ENCODE measurements at places on chromosomes 2 and 18.

GRCh38 chr2:177059293-177059692 is 153.3 kb upstream of the HNRNPA3 start:
- no peak for DNase-seq

DNA sequence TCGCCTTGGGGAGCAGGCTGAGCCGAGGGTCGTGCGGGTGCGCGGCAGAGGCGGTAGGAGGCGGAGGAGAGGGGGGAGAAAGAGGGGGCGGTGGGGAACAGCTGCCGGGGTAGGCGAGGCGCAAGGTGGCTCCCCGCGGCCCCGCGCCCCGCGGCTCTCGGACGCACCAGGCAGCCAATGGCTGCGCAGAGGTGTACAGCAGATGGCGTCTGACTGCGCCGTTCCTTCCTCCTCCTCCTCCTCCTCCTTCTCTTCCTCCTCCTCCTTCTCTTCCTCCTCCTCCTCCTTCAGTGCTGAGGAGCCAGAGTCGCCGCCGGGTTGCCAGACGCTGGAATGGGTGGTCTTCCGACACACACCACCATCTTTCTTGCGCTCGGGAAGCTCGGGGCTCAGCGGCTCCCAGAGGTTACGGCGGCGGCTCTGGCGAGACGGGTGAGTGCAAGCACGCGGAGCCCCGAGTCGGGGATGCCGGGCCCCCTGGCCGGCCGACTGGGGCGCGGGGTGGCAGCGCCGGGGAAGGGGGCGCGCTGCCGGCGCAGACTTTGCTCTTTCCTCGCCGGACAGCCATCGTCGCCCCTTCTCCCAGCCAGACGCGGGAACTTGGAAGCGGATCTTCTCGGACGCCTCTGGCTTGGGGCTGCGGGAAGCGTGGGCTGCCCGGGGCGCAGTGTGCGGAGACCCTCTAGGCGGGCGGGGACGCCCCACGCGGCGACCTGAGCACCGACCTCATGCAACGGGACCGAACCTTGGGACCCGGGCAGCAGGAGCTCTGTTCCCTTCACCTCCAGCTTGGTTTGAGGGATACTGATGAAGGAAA is at the start of gene THSD7B:
Gene THSD7B, plus strand, starts transcription at position 290 of the 817 bp plus-strand sequence. CDS start 116,634 bp downstream, outside the sequence.
- no peak for DNase-seq

GRCh38 chr18:46130061-46130460 is 25.9 kb downstream of the HAUS1 start:
- DNase-seq, result no peak

GRCh38 chr2:79830501-79830900 is 317.6 kb downstream of the CTNNA2 start:
- DNase-seq, result no peak

DNA sequence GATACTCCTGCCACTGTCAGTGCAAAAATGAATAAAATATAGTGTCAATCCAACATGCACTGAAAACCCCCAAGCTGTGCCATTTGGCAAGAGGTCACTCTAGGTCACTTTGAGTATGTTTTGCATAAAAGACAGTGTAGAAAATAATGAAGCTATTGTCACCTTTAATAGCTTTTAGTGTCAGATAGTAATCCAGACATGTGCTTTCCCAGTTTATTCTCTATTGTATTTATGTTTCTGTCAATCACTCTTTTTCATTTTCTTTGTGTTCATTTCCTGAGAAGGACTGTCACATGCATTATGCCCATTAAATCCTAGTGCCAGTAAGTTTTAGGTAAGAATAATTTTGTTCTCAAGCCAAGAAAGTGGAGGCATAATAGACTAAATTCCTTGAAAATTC is 1073.9 kb upstream of the CDH2 start:
- DNase-seq, result no peak

DNA sequence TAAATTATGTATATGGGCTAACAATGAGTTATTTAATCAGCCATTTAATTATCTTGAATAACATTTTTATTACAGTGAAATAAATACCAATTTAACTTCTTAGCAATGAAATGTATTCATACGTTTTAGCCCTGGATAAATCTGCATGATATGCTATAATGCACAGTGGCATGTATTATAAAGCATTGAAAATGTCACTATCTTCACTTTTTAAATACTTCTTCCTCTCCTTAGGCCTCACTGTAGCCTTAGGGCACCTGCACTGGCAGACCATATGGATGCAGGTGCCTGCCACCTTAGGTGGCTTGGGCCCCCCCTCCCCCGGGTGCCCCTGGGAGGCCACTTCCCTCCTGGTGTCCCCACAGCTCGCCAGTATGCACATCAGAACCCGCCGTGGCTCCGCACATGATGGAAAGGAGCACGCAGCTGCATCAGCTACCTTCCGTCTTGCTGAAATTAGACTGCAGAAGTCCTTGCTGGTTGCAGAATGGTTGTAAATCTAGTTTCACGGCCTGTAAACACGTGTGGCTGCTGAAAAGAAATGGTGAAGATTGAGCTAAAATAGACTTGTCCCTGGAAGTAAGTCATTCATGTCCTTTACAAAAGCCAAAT is 56.7 kb downstream of the ADI1 start:
- DNase-seq, result no peak

DNA sequence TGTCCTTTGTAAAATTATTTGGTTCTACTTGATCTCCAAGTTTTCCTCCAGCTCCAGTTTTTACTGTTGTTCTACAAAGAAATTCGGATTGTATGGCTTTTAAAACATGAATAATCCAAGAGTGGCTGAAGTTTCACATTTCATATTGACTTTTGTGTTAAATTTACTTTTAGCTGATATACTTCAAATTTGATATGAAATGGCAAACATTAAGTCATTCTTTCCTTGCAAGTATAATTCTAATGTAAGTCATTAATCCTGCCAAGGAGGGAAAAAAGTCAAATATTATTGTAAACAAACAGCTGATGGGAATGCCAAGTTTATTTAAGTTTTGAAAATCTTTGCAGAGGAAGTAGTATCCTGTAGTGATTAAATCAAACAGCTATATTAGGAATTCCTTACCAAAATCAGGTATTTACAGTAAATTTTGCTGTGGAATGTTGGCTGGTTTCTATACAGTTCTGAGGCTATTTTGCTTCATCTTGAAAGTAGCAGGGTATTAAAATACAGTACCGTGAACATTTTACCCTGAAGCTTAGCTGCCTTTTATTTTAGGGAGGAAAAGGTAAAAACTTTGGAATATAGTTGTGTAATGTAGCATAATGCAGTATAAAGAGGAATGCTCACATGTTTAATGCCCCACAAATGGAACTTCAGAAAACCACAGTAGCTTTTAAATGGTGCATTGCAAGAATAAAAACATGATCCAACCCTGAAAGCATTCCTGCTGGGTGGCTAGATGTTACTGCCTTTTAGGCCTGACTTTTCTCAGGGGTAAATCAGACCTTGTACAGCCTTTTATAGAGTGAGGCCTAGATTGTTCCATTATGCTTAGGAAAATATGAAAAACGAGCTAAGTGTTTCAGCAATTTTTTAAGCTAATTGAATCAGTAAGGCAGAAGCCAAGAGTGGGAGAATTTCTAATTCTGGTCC is 62.7 kb upstream of the NT5C1B start:
- no peak for DNase-seq

DNA sequence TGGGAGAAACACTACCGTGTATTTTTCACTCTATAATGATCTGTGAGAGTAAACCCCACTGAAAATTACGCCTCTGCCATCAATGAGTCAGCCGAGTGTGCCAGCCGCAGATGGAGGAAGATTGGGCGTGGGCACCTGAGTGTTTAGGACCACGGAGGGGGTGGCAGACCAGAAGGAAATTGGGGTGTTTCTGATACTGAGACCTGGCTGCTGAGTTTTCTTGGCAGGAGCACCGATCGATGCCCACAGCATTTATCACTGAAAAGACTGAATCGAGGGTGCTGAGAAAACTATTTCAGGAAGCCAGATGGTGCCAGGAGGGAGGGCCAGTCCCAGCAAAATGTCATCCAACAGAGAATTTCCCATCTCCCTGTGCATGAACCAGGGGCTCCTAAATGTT is 91.9 kb upstream of the TPO start:
- DNase-seq, result no peak

DNA sequence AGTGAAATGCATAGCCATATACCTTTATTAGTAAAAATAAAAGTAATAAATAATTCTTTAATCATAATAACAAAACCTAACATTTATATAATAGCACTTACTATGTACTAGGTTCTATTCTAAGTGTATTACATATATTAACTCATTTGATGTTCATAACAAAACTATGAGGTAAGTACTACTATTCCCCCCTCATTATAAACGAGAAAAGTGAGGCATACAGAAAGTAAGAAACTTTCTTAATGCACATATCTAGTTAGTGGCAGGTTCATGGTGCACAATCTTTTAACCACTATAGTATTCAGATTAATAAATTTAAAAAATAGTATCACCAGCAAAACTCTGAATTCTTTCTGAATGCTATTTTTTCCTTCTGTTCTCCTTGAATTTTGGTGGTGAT is 27.5 kb downstream of the TRPM8 start:
- no peak for DNase-seq

GRCh38 chr2:169768262-169768995 is 30.2 kb upstream of the SSB start:
- no peak for DNase-seq

- no peak for DNase-seq
Measured at GRCh38 chr2:201779901-201780673, 646 bp downstream of the ALS2 start.

DNA sequence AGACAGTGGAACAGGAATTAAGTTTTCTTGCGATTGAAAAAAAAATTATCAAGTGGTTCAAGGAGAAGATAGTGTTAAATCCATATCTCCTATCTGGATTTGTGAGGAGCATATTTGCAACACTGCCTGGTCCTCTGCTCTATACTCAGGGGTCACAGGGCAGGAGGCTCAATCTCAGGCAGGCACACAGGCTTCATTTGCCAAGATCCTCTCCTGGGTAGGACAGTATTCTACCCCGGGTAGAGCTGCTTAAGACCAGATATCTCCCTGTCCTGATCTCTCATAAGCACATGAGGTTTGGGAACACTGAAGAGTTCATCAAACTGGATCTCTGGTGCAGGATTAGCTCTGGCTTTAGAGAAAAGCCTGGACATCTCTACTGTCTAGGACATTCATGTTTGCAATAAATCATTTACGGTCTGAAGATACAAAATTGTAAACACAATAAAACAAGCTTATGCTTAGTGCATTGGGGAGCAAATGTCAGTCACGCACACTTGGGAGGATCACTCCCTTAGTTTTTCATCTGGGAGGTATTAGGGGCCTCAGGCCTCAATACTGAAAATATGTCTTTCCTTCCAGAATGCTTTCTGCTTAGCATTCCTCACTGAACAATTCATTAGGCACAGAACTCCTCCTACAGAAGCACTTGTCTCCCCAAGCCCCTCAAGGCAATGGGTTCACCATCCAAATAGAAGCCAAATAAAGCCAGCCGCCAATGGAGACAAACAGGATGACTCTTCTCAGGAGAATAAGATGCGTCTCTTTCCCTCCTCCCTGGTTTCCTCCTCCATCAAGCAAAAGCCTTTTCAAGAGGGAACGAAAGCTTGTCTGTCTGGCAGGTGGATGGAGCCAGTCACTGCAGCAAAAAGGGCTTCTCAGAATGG is 34.1 kb upstream of the LCLAT1 start:
- DNase-seq, result no peak

DNA sequence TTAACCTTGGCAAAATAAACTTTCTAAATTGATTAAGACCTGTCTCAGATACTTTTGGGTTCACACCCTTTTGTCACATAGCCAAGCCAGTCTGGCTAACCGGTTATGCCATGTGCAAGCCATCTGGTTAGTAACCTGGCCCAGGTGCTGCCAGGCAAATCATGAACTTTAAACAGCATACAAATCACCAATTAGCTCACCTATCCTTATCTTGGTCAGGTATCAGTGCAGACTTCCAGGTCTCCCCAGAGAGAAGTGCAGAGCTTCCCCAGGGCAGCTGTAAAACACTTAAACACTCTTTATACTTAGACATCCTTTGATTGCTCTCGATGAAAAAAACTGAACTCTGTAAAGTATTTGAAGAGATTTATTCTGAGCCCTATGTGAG is 14.9 kb upstream of the MC5R start:
- no peak for DNase-seq

GRCh38 chr2:178006710-178007109 is 65.9 kb downstream of the PDE11A start:
- DNase-seq, result no peak

- peak; percentile 45 for DNase-seq
Measured at GRCh38 chr2:150587547-150588505, 100.4 kb upstream of the RND3 start.

- peak; percentile 93 for DNase-seq
Measured at GRCh38 chr2:197705121-197705911, at the start of gene MARS2. TSS of gene MARS2 (plus strand) at chr2:197705369. CDS start at chr2:197705406, 37 bp downstream.

DNA sequence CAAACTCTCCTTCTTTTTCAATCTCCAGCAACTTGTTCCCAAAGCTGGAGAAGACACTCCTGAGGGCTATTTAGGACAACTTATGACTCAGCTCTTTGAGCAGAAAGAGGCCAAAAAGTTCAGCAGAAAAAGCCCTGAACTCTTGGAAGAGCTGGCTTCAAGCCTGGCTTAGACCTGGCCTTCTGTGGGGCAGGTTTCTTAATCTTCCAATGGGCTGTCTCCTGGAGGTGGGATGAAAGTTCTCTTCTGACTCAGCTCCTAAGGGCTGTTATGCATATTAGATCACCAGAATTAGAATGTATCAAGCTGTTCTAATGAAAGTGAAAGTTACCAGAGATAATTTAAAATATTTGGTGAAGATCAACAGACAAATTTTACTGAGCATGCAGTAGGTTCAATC is 129.4 kb downstream of the RAD51AP2 start:
- DNase-seq, result no peak

All from fibroblast of the conjunctiva (primary cell).